ENCODE measurements at places on chromosomes 12 and 14.

- DNase-seq: no peak
These were observed 15.0 kb upstream of the OAS2 start for GRCh38 chr12:112963227-112963861.

DNA sequence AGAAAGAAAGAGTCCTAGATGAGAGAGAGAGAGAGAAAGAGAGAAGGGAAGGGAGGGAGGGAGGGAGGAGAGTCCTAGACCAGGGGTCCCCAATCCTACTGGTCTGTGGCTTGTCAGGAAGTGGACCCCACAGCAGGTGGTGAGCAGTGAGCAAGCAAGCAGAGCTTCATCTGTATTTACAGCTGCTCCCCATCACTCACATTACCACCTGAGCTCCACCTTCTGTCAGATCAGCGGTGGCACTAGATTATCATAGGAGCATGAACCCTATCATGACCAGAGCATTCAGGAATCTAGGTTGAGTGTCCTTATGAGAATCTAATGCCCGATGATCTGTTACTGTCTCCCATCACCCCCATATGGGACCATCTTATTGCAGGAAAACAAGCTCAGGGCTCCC is 39.2 kb upstream of the AMN1 start:
- DNase-seq: no peak

DNA sequence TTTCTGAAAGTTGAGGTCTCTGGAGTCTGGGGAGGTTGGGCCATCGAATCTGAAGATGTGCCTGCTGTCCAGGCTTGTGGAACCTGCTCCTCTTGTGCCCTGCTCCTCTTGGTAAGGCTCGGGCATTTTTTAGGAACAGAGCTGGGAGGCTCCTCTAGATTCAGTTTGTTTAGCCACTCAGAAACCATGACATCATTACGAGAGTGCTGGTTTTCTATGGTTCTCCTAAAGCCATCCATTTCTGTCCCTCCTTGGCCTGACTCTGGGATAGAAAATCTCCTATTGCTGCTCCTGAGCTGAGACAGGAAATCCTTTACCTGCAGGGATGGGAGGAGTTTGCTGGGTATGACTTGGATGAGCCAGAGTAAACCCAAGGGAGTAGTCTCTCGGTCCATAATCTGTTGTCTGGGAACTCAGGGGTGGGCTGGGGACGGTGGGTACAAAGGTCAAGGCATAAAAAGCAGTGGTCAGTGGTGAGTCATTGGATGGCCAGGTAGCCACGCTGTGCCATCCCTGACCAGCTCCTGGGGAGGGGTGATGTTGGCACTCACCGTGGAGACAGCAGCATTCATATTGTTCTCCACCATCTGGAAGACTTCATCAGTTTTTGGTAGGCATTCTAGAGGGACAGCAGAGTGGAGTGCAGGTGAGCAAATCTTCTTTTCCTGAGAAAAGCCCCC is 2.4 kb upstream of the ADCY4 start:
- no peak for DNase-seq

DNA sequence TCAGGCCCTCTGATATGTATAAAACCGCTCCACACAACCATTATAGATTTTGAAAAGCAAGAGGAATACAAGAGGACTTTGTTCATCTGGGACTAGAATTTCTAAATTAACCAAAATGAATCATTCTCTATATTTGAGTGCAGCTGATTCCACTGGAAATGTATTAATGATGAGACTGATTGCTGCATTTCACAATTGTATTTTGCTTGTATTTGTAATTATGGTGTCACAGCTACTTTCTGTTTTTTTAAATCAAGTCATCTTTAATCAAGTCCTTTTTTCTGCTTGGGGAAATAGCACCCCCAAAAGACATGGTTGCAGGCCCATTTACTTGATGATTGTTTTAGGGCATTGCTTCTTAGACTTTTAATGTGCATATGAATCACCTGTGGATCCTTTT is 162.4 kb downstream of the KICS2 start:
- DNase-seq: no peak

DNA sequence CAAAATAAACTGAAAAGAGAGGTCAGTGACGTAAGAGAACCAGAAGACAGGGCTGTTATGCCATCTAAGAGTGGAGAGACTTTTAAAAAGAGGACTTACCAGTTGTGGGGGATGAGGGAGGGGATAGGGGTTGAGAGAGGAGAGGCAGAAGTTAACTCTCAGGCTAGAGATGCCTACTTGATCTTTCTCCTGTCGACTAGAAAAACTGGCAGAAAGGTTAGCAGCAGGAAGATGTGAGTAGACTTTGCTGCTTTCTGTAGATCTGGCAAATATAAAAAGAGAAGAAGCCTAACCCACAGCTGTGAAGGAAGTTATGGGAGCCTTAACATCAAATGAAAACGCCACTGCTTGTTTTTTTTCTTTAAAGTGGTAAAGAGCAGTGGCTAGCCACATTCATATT is 10.7 kb downstream of the CREBL2 start:
- DNase-seq: no peak
